ENCODE measurements at places on chromosomes 7 and 10.

GRCh38 chr7:81719865-81720264, 50.0 kb downstream of the HGF start:
- no peak for DNase-seq

- no peak for DNase-seq
Observed at GRCh38 chr10:96421995-96422394, 63.2 kb upstream of the OPALIN start.

DNA sequence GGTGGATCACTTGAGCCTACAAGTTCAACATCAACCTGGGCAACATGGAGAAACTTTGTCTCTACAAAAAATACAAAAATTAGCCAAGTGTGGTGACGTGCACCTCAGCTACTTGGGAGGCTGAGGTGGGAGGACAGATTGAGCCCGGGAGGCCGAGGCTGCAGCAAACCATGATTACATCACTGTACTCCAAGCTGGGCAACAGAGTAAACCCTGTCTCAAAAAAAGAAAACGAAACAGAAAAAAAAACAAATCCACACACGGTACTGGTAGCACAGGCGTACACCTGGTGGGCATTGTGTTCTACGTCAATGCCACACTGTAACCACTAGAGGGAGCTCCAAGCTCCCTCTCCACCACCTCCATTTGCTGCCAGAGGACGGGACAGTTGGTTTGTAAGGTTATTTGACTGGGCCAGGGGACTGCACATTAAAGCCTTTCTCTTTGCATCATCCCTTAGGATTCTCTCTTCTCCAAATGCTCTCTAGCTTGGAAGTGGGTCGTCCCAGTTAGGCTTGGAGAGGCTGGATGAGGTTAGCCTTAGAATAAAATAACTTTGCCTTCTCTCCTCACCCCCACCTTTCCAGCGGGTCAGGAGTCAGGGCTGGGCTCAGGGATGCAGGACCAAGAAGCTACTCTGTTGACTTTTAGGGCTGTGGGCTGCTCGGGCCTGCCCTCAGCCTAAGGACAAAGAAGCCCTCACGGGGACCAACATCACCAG, 130.8 kb downstream of the SORBS1 start:
- peak; percentile 61 for DNase-seq

GRCh38 chr10:119620241-119621077, 23.7 kb upstream of the TIAL1 start:
- no peak for DNase-seq

DNA sequence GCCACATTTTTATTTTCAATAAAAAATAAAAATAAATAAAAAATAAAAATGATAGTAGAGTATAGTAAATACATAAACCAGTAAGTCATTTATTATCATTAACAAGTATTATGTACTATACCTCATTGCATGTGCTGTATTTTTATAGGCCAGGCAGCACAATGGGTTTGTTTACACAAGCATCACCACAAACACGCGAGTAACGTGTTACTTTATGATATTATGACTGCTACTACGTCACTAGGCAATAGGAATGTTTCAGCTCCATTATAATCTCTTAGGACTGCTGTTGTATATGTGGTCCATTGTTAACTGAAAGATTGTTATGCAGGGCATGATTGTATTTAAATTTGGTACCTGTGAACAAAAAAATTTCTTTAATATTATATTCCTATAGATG, 20.8 kb upstream of the SDHAF3 start:
- DNase-seq = no peak

DNA sequence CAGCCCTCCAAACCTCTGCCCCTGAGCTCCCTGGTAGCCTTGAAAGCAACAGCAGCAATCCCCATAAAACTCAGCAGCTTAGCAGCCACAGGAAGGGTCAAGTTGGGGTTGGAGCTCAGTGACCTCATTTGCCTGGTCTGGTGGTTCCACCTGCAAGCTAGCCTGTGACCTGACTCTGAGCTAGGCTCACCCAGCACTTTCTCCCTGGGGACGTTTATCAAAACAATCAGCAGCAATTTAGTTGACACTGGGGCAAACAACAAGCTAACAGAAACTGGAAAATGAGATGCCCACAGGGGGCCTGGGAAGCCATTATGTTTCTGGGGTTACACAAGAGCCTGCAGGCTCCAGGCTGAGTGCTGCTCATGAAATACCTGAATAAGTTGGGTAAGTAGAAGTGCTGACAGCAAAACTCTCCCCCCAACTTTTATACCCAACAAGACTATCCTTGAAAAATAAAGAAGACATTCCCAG, 22.4 kb upstream of the CRYGN start:
- DNase-seq = no peak

DNA sequence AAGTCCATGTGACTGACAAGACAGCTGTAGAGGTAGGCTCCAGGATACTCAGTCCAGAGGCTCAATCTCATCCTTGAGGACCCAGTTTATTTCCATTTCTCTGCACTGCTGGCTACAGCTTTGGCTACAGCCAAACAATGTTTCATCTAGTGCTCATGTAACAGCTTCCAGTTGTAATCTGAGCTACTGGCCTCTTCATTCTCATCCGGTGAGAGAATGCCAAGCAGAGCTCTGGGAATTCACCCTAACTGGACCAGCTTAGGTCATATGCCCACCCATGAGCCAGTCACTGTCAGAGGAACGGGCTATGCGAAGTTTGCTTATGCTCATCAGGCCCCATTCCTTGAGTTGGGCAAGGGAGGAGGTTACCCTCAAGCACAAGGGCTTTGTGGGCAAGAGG, 192.9 kb downstream of the EVX1 start:
- DNase-seq = no peak

GRCh38 chr7:3673524-3673923, 372.5 kb downstream of the SDK1 start:
- peak; percentile 67 for DNase-seq

- no peak for DNase-seq
Observed at GRCh38 chr10:132068431-132069121, 2.8 kb downstream of the JAKMIP3 start.

DNA sequence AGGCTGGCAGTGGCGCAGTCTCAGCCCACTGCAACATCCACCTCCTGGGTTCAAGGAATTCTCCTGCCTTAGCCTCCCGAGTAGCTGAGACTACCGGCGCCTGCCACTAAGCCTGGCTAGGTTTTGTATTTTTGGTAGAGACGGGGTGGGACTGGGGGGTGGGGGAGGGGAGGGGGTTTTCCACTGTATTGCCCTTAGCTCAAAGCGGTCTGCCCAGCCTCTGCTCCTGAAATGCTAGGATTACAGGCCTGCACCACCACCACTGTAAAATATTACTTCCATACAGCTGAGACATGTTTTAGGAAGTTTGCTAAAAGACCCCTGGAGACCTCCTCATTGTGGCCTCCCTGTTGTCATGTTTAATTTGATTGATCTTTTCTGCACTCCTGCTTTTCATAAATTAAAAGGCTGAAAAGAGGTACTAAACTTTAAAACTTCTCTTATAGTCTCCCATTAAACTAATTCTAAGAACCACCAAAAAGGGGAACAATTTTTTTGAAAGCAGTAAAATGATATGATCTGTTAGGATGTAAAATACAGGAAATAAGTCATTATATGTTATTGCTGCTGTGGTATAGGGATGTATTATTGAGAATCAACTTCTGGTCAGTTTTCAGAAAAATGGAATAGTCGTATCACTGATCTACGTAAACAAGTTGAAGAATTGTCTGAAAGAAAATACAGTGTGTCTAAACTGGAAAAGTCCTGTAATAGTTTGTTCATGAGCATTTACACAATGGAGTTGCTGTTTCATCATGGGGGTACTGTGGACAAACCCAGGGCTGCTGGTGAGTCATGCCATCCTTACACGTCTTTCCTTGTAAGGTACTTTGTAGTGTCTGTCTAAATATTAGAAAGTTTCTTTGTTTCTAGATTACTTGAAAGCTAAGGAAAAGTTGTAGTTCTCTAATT, 72.9 kb upstream of the TMEM248 start:
- no peak for DNase-seq

GRCh38 chr7:75072981-75073283, 670 bp downstream of the RCC1L start:
- DNase-seq = no peak
